CD4-positive, CD25-positive, alpha-beta regulatory T cell (primary cell): ENCODE measurements at places on chromosomes 7 and 10.

GRCh38 chr7:33909318-33909717, 4.0 kb downstream of the BMPER start:
- no peak for DNase-seq

DNA sequence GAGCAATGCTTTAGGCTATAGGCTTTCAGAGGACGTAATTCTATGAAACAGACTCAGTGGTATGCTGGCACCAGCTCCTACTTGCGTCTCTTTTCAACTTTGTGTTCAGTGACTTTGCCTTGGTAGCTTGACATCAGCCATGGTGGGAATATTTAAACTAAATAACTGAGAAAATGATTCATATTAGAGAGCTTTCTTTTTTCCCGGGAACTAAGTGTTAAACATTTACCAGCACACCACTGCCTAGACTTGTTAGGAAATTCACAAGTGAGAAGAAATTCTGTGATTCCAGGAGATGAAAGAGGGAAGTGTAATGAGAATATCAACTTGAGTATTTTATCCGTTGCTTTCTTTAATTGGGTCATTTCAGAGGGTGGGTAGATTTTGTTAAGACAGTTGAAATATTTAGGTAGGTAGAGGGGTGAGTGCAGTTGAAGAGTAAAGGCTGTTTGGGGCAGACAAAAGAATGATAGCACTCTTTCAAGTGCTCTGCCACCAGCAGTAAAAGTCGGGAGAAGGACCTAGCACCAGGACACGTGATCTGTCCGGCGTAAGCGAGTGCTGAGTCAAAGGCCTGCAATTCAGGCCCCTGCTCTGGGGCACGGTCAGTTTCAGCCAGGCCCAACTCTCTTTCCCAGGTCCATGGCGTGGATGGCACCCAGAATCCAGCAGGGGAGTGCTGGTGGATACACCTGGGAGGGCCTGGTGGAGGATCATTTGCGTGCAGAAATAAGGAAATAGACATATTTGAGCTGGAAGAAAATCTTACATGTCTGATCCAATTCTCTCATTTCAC, 206.3 kb downstream of the SNX10 start:
- no peak for DNase-seq

DNA sequence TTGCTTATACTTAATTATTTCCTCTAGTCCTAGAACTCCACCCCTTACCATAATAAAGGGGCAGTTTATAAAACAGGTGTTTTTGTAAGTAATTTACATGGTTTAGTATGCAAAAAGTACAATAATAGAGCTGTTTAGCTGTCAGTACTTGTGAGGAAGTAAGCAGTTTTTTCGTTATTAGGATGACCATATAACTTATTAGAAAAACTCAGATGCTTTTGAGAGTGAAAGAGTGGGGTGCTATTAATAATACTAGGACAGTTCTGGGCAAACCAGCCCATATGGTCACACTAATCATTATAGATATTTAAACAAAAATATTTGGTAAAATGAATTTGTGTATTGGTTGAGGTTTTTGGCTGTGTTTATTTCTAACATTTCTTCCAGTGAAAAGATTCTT, 201.9 kb upstream of the KAT6B start:
- no peak for DNase-seq

GRCh38 chr7:30240106-30240800, 44.1 kb upstream of the ZNRF2 start:
- no peak for DNase-seq

- DNase-seq: no peak
Measured at GRCh38 chr10:90288391-90288933, 569.4 kb downstream of the HTR7 start.

DNA sequence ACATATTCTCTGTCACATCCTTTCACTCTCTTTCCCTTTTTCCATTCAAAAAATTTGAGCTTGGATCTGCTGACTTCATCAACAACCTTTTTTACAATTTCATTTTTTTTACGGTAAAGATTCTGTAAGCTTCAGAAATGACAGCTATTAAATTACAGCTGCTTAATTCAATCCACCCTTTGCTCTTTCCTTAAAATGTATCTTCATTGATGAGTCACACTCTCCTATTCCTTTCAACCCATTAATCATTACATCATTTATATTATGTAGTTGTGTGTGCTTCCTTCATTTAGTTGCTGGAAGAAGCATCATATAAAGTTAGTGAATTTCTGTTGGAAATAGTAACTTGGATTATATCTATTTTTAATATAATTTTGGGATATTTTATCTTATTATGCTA, 67.1 kb upstream of the MAGI2 start:
- DNase-seq: no peak

GRCh38 chr7:4702961-4703512, 20.9 kb downstream of the FOXK1 start:
- DNase-seq: no peak
